Right atrium auricular region (tissue), 2 donors: ENCODE measurements at places on chromosomes 11 and 22. TPM values are rescaled to one million over a fixed set of nuclear protein-coding genes. Genes with fewer than 3 reads are reported as not detected.

GRCh38 chr22:50058906-50059880, 1.1 kb upstream of the TTLL8 start:
- no peak for DNase-seq

DNA sequence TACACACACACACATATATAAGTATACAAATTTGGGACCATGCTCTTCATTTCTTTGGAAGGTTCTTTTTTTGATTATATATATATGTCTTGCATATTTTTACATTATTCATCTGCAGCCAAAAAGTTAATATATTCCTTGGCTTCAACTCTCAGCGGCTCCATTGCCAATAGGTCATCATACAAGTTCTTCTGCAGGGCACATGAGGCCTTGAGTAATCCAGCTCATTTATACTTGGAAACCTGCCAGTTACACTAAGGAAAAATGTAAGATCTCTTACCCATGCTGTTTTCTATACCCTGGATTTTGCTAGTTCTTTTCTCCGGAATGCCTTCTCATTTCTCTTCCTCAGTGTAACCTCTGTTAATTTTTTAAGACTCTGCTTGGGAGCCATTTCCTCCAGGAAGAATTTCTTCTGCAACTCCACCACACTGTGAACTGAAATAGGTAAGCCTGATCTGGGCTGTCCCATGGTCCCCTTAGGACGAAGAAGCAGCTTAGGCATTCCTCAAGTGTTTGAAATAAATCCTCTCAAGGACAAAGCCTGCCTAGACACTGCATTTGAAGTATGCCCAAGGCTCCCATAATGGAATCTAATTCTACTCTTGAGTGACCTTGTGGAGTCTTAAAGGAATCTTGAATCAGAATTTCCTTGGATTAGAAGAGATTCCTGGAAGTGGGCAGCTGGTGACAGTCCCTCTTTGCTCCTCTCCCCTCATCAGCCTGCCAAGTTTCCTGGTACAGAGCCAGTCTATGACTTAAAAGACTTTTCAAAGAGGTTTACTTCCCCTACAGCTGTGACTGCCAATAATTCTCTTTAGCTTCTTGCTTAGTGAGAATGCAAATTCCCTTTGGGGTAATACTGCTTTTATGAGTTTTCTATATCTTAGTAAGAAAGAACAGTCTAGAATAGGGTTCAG, 182.8 kb downstream of the C11orf87 start:
- no peak for DNase-seq

DNA sequence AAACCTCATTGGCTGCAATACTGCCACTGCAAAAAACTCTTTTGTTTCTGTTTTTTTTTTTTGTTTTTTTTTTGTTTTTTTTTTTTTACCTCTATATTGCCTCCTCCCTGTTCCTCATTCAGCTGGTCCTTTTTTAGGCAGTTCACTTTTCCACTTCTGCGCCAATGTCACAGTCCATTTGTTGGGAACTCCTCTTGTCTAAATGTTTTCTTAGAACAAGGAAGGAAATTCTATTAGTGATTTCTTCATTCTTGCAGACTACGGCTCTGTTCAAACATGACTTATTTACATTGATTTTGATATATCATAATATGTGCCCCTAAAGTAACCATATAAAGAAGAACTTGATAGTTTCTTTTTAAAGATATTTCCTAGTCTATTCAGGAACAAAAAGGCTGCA, 2.9 kb downstream of the FAM118B start:
- no peak for DNase-seq

DNA sequence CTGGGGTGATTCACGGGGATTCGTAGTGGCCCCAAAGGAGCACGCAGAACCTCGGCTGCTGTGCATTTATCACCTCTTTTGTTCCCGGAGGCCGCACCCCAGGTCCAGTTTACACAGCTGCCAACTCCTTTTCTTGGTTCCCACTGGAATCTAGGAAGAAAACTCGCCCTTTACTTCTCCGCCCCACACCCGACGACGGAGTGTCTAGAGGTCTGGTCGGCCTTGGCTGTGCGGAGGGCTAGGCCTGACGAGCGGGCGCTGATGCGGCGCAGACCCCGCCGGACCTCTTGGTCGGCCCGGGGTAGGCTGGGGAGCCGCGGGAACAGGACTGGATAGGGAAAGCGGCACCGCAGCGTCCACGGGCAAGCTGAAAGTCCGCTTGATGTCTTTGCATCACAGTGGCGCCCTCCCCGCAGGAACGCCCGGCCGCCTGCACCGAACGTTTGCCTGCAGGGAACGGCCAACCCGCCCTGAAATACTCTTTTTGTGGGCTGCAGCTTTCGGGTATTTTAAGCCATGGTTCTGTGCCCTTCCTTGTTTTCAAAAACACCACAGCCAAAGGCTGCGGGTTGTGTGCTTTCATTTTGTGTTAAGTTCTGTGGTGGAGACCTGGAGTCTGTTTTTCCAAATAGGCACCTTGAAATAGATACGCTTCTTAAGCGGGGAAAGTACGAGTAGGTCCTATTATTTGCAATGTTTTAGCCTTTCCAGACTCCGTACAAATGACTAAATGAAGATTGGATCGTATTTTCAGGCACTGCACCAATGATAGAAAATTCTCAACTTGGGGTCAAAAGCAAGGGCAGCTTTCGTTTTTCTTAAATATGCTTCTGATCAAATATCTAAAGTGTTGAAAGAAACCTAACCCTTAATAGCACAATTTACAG, 829 bp upstream of the ZBED5 start:
- DNase-seq = peak; percentile 73

DNA sequence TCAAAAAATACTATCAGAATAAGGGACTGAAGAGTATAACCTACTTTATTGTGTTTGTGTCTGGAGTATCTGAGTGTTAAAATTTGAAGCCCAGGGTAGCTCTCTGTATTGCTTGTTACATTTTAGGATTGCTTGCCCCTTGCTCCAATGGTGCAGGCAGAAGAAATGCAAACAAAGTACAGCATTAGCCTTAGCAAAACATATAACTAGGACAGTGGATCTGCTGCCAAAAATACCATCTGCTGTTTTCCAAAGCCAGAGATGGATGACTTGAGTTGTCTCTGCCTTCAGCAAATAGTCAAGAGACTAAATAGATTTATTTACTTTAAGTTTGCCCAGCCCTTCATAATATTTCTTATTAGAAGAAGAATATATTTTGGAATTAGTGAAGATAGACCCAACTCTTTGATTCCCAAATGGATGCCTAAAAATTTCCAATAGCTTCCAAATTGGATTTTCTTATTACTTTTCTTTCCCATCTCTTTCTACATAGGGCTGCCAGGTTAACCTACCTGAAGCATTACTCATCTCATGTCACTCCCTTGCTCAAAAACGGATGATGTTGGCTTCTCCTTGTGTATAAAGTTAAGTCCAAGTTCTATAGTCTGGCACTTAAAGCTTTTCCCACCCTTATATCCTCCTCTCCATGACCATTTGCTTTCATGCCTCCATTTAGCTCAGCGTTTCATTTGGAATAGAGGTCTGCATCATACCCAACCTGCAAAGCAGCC, 66.3 kb downstream of the LDLRAD3 start:
- DNase-seq = no peak

DNA sequence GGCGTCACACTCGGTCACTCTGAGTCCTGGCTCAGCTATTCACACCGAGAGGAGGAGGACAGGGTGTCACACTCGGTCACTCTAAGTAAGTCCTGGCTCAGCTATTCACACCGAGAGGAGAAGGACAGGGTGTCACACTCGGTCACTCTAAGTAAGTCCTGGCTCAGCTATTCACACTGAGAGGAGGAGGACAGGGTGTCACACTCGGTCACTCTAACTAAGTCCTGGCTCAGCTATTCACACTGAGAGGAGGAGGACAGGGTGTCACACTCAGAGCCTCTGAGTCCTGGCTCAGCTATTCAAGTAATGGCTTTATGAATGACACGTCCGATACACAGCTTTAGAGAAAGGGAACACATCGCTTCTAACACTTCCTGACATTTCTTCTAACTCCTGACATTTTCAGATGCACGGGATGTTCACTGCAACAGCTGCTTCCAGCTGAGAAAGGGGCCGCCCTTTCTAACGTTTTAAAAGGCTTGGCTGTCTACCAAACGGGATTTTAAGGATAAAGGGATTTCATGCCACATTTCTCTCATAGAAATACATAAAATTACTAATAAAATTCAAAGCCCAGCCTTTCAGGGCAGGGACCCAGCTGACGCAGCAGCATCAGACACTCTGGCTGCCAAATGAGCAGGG, 28.1 kb downstream of the DRD4 start:
- no peak for DNase-seq

- DNase-seq = no peak
Observed at GRCh38 chr22:40874016-40874415, 12.1 kb upstream of the DNAJB7 start.

The MIOX gene
- total RNA-seq = not detected

The HDAC10 gene
- total RNA-seq = 6.7 TPM
